ENCODE measurements at places on chromosomes 2 and 18.

- no peak for DNase-seq
Observed at GRCh38 chr2:191170773-191171172, 20.0 kb upstream of the STAT4 start.

DNA sequence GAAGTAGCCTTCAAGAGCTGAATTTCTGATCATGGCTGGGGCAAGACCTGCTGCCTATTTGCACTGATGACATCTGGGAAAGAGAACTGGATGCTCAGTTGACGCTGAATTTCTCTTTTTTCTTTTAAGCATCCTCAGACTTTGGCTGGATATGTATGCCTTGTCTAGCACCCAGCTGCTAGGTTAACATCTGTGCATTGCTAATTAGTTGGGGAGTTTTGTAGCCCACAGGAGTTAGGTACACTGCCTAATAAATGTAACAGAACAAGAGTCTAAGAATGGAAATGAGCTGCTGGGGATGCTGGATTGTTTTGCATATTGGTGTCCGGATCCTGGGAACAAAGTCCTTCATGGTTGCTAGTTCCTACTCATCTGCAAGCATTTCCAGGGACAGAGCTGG is 40.9 kb upstream of the STPG4 start:
- peak; percentile 47 for DNase-seq

- DNase-seq = no peak
Observed at GRCh38 chr2:239200646-239201530, 199.9 kb downstream of the HDAC4 start.

GRCh38 chr2:18430996-18431748 is 129.3 kb downstream of the RDH14 start:
- no peak for DNase-seq

GRCh38 chr2:3952866-3953516 is 249.6 kb downstream of the DCDC2C start:
- DNase-seq = no peak

DNA sequence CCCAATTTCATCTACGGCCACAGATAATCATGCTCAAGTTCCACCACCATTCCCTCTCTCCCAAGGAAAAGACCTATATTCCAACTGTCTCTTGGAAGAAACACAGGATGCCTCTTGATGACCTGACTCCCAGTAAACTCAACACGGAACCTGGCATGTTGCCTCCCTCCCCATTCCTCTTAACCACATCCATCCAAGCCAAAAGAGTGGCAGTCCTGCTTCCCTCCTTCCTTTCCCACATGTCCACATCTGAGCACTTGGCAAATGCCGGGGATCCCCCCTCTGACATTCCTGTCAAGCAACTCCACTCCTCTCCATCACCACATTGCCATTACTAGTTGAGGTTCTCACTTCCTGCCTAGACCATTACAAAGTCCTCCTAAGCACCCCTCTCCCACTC is 49.4 kb downstream of the PID1 start:
- no peak for DNase-seq

- DNase-seq = no peak
Observed at GRCh38 chr18:25830787-25831186, 259.6 kb downstream of the SS18 start.

DNA sequence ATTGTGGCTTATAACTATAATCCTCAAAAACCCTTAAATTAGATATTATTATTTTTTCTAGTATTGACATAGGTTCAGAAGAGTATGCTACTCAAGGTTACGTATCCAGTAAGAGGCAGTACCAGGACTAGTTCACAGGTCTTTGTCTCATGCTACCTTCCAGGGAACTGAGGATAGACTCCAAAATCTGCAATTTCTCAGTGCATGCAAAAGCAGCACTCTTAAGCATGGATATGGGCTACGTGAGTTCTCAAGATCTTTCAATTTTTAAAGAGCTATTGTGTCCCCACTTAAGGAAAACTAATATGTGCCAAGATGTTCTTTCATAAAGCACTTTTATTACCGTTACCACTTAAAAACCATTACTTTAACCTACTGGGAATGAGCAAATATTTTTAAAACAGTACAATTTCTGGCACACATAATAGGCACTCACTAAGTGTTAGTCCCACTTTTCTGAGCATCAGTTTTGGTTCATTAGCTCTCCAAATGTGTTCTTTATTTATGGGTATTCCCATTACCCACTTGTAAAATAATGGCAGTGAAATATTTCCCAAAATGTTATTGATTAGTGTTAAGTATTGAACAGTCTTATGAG is 113.8 kb upstream of the TTN start:
- DNase-seq = no peak

DNA sequence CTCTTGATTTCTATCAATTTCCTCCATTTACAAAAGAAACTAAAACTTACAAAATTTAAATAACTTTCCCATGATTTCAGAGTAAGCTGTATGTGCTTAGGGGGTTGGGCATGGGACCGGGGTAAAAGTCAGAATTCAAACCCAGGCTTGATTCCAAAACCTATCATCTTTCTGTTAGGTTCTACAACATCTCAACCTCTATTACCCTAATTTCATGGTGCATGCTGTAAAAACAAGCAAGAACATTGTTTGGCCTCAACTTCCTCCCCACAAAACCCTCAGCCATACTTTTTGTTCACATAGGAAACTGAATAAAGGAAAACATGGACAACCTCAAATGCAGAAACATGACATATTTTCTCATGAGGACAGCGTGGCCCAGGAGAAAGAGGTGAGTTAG is 59.3 kb downstream of the RDH14 start:
- DNase-seq = no peak

- no peak for DNase-seq
Observed at GRCh38 chr2:219672406-219672805, 45.0 kb downstream of the SLC4A3 start.

GRCh38 chr2:130341562-130342019 is 1.1 kb upstream of the IMP4 start:
- DNase-seq = no peak

- no peak for DNase-seq
Observed at GRCh38 chr2:95346738-95347671, 49.9 kb downstream of the KCNIP3 start.

DNA sequence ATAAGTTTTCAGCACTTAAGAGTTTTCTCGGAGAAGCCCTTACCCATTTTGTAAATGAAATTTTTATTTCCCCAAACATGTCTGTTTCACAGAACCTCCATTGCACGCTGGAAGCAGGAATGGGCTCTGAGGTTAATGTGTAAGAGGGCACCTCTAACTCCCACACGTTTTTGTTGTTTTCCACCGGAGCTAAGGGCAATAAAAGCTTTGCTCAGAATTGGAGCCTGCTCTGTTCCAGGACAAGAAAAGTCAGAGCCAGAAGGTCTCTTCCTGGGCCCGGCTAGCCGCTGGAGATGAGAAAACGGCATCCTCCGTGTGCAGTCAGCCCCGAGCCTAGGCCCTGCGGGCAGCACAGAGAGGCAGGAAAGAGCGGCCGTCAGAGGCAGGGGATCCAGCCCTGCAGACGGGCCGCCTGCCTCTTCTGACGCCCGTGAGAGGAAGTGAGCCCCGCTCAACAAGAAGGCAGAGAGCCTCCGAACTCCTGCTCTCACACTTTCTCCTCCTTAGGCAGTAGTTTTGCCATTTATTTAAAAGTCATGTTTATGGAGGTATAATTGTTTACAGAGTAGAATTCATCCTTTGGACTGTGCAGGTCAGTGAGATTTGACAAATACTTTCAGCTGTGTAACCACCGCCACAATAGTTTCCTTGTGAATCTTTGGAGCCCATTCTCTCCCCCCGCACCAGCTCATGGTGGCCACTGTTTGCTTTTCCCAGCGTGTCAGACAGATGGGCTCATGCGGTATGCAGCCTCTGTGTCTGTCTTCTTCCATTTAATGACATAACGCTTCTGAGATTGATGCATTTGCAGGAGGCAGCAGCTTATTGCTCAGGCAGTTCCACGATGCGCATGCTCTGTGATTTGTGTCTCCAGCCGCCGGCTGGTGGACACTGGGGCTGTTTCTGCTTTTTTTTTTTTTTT is 117.3 kb downstream of the GALR1 start:
- peak; percentile 91 for DNase-seq

DNA sequence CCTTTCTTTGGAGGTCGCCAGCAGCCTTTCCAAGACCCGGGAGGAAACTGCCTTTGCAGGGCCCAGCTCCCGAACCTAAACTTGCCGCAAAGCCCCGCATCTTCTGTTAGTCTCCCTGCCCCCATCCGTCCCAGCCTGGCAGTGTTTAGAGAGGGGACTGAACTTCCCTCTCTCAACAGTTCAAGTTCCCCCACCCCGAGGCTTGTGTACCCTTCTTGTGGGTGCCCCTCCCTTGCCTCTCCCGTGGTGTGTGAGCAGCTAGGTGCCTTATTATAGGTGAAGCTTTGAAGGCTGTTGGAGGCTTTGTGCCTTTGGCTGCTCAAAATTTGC is 1.4 kb downstream of the LBH start:
- peak; percentile 27 for DNase-seq

- peak; percentile 98 for DNase-seq
Observed at GRCh38 chr18:63969942-63970808, at the start of gene SERPINB8. TSS of gene SERPINB8 (plus strand) at chr18:63970081. CDS start at chr18:63978309, 8,228 bp downstream.

GRCh38 chr2:188199716-188200128 is 92.0 kb upstream of the GULP1 start:
- DNase-seq = no peak

- DNase-seq = no peak
Observed at GRCh38 chr2:120476141-120476540, 130.2 kb downstream of the INHBB start.

All from brain (organoid and tissue), 16 donors.